ENCODE measurements at places on chromosomes 12 and 14.

DNA sequence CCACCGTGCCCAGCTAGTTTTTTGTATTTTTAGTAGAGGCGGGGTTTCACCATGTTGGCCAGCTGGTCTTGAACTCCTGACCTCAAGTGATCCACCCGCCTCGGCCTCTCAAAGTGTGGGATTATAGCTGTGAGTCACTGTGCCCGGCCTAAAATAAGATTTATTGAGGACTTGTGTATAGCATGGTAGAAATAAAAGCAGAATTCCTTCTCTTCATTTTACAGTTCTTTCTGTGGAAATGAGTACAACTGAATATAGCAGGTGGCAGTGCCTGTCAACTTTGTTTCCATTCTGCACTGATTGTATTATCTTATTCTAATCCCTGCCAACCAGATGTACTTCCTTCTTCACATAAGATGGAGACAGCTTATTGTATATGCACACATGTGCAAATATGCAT lies 41.0 kb downstream of the DIP2B start:
- no peak for DNase-seq

GRCh38 chr12:19066475-19067001 lies 63.0 kb upstream of the PLEKHA5 start:
- no peak for DNase-seq

GRCh38 chr12:51806896-51807295 lies 41.6 kb downstream of the FIGNL2 start:
- DNase-seq: no peak

DNA sequence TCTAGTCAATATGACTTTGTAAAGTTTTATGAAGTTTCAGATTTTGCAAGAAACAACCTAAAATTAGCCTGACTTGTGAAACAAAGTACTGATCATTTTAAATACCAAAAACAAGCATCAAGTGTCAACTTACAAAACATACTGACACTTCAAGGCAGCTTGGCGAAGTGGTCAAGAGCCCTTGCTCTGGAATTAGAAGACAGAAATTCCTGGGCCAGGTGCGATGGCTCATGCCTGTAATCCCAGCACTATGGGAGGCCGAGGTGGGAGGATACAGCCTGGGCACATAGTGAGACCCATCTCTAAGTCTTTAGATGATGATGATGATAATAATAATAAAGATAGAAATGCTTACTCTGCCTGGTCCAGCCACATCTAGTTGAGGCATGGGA lies 45.4 kb upstream of the NR2C1 start:
- DNase-seq: no peak

GRCh38 chr12:4681732-4682131 lies 32.8 kb downstream of the NDUFA9 start:
- no peak for DNase-seq

GRCh38 chr12:71938728-71939385 lies at the start of gene TPH2:
TPH2 (plus strand) TSS chr12:71938845; CDS start chr12:71938987, 142 bp downstream.
- DNase-seq: peak; percentile 89

GRCh38 chr14:27040552-27040951 lies 442.7 kb upstream of the NOVA1 start:
- DNase-seq: no peak

GRCh38 chr14:49221316-49221715 lies 364.9 kb downstream of the RPS29 start:
- DNase-seq: no peak

DNA sequence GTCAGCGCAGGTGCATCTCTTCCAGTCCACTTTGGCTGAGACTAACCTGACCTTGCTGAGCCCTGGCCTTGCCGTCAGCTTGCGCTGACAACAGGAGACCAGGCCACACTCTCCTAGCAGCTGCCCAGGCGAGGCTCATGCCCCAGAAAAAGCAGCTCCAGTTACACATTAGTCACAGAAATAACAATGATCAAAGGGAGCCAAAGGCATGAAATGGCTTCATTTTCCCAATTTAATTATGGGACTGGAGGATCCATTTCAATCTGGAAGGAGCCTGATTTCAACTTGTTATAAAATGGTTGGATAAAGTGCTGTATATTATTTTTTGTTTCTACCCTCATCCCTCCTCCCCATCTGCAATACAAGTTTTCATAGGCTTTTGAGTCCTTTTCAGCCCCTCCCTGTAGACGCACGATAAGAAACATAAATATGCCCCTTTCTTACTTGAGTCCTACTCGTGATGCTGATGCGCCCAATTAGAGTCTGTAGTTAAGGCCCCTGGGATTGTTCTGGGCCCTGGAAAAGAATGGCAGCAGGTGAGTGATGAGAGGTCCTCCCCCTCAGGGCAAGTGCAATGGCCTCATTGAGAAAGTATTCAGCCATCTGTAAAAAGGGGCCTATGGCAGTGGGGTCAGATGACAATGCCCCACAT lies 376.0 kb downstream of the C12orf75 start:
- peak; percentile 44 for DNase-seq

- DNase-seq: no peak
Observed at GRCh38 chr14:96279564-96279963, 23.6 kb downstream of the BDKRB1 start.

DNA sequence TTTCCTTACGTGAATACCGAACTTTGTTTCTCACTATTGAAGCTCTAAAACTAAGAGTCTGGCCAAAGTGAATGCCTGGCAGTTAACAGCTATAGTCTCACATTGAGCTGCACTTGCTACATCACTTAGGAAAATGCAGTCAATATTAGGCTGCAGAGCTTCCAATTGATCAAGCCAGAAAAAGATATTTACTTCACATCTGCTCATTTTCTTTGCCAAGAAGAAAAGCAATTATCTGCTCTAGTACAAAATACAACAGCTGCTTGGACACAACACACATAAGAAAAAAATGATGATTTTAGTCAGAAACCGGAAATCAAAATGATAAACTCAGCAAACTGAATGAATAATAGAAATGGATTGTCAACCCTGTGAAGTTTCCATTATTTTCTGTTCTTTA lies 45.4 kb downstream of the TMTC1 start:
- no peak for DNase-seq

- DNase-seq: no peak
Observed at GRCh38 chr12:110183386-110183785, 59.2 kb downstream of the IFT81 start.

DNA sequence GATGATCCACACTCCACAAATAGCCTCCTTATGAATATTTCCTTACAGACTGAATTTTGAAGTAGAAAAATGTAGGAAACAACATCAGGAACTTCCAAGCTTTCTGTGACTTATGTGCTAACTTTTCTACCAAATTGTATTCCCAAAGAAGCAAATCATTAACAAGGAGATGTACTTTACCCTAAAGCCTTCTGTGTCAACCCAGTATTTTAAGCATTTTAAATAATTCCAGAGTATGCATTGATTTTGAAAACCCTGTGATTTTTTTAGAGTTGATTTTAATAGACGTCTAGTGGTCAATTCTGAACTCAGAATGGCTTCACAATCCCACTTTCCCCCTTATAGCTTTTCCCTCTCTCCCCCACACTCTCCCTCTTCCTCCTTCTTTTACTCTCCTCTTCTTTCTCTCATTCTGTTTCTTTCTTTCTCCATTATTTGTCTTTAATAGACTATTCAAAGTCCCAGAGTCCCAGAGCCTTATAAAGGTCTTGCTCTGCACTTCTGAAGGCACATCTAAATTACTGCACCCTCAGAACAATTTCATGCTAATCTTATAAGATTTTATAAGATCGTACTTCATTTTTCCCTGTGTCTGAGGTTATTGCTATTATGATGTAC lies 10.1 kb upstream of the MYF6 start:
- DNase-seq: no peak

- DNase-seq: no peak
Observed at GRCh38 chr14:34013721-34014060, 62.8 kb upstream of the EGLN3 start.

GRCh38 chr12:48175613-48176416 lies 7.6 kb upstream of the CCDC184 start:
- DNase-seq: no peak

DNA sequence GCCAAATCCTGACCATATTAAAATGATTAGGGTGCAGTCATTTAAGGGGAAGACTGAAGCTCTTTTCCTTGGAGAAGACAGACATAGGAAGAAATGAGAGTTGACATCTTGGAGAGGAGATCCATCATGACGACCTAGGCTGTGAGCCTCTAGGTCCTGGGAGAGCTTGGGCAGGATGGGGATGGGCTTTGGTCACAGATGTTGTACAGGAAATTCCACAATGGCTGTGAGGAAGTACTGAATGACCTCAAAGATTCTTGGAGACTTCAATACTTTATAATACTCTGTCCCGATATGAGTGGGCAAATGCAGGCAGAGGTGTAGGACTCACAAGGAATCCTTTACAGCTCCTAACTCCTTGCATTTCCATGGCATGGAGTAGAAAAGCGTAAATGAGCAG lies 204.9 kb upstream of the FRMD6 start:
- DNase-seq: no peak

- no peak for DNase-seq
Observed at GRCh38 chr14:36950812-36951211, 221.6 kb downstream of the SLC25A21 start.

DNA sequence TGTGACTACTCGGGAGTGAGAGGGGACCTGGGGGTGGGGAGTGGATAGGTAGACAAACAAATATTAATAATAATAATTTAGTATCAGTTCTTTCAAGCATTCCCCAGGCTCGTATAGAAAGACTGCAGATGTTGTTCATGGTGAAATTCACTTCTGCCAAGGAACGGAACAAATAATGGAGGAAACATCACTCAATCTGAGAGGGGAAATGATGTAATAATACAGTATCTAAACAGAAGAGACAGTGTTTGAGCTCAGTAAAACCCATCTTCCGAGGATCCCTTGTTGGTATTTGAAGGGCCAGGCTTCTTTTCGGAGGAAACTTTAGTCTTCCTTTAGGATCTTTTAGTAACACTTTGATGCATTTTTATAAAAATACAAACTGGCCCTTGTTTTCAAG lies 114.2 kb downstream of the KCNK10 start:
- DNase-seq: no peak

DNA sequence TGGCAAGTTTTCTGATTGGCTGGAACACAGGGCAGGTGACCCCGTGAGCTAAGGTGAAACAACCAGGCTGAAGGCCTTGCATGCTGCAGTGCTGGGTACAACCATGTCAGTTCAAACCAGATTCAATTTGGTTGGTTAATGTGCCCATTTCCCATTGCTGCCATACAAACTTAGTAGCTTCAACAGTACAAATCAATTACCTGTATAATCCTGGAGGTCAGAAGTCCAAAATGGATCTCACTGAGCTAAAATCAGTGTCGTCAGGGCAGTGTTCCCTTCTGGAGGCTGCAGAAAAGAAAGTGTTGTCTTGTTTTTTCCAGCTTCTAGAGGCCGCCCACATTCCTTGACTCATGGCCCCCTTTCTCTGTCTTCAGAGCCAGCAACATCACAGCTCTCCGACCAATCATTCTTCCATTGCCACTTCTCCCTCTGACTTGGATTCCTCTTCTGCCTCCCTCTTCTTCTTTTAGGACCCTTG lies 221.7 kb downstream of the ZFP36L1 start:
- DNase-seq: no peak

GRCh38 chr12:55925870-55926737 lies 1.6 kb downstream of the PYM1 start:
- DNase-seq: no peak

GRCh38 chr14:101171650-101172049 lies 268.1 kb upstream of the RTL1 start:
- no peak for DNase-seq

- DNase-seq: no peak
Observed at GRCh38 chr12:121915841-121916321, 2.5 kb upstream of the CFAP251 start.

- no peak for DNase-seq
Observed at GRCh38 chr14:90593254-90594040, 196.6 kb downstream of the CALM1 start.

DNA sequence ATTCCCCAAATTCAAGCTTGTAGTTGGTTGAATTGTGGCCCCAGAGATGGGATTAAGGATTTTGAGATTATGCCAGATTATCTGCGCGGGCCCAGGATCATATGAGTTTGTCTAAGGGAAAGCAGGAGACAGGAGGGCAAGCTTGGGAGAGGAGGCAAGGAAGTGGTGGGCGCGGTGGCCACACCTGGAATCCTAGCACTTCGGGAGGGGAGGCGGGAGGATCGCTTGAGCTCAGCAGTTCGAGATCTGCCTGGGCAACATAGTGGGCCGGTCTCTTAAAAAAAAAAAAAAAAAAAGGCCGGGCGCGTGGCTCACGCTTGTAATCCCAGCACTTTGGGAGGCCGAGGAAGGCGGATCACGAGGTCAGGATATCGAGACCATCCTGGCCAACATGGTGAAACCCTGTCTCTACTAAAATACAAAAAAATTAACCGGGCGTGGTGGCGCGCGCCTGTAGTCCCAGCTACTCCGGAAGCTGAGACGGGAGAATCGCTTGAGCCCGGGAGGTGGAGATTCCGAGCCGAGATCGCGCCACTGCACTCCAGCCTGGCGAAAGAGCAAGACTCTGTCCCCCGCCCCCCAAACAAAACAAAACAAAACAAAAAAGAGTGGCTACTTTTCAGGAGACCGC lies 881 bp upstream of the PUS1 start:
- DNase-seq: no peak

DNA sequence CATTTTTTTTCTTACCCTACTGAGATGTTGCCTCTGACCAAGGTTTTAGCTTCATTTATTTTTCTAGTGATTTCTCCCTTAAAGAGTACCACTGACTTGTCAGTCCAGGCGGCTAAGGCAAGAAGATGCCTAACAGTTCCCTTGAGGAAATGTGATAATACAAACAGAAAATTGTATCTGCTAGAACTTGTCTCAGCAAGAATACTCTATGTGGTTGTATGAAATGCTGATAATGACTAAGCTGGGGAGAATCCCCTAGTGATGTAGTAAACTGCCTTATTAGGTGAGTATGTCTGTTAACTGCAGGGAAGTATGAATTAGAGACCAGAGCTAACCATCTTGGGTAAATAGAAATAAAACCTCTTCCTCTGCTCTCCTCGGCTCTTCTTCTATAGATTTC lies 6.7 kb downstream of the C12orf54 start:
- no peak for DNase-seq

DNA sequence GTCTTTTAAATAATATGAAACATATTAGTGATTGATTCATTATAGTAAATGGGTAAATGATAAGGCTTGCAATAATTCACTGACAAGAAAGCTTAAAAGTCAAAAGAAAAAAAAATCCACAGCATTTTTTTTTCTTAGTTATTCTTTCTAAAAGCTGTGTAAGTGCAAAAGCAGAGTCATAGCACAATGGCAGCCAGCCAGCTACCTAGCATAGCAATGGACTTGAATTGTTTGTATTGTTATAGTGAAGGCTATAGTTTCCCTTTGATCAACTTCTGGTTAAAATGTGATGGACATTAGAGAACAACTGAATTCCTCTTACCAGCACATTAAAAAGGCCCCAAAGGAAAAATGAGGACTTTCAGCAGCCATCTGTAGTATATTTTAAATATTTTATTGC lies 232.1 kb downstream of the NAV3 start:
- no peak for DNase-seq

GRCh38 chr12:19884021-19884492 lies 444.8 kb downstream of the AEBP2 start:
- DNase-seq: no peak

GRCh38 chr14:74898083-74898482 lies 16.4 kb downstream of the DLST start:
- no peak for DNase-seq
